T47D (cell line): ENCODE measurements at places on chromosomes 7 and 10.

DNA sequence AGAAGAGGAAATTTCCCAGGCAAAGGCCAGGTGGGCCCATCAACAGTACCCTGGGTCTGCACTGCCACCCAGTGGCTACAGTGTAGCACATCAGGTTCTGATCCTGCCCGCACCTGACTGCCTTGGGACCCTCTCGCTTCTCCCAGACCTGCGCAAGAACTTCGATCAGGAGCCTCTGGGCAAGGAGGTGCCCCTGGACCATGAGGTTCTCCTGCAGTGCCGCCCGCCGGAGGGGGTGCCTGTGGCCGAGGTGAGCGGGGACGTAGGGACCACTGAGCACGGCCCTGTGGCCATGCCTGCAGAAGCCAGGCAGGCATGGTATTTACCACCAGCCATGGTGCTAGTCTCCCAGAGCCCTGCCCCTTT is 33.9 kb upstream of the SLC29A3 start:
- DNase-seq = peak; percentile 43

GRCh38 chr7:41892356-41893100 is 189.6 kb upstream of the INHBA start:
- DNase-seq = no peak

GRCh38 chr7:30873656-30874055 is 38.0 kb upstream of the AQP1 start:
- no peak for DNase-seq

GRCh38 chr7:141198194-141198958 is 124.5 kb downstream of the TMEM178B start:
- DNase-seq = no peak

GRCh38 chr10:124739119-124739921 is 4.9 kb downstream of the FAM53B start:
- DNase-seq = no peak

DNA sequence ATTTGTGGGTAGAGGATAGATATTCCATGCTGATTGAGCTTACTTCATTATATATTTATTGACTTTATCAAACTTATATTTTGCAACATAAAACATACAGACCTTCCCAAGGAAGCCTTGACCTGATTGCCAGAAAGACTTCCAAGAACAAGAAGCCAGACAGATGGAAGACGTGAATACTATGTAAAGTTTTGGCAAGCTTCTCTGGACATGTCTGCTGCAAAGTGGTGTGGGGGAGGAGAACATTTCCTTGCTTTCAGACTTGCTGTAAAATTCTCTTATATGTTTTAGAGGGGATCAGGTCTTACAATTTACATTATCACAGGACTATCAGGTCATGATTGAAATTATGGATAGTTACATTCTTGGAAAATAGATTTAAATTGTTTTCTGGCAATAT is 23.4 kb downstream of the GPR158 start:
- DNase-seq = no peak
